Effector memory CD8-positive, alpha-beta T cell (primary cell): ENCODE measurements at places on chromosomes 6 and 20.

- DNase-seq = no peak
Observed at GRCh38 chr6:21935561-21936028, 342.0 kb downstream of the SOX4 start.

- DNase-seq = no peak
Observed at GRCh38 chr6:78867020-78867369, 356 bp upstream of the IRAK1BP1 start.

DNA sequence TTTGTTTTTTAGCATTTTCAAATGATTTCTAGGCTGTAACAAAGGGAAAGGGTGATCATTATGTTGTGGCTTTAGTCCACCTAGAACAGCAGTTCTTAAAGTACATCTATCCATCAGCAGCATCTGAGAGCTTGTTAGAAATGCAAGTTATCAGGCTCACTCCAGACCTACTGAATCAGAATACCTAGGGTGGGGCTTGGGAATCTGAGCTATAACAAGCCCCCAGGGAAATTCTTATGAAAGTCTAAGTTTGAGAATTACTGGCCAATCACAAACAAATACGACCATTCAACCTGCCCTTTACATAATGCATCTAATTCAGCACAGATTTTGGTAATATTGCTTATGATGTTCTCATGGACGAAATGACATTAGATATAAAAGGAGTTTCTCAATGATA is 123.5 kb downstream of the LAMP5 start:
- no peak for DNase-seq

GRCh38 chr6:151357758-151358436 is 33.5 kb downstream of the ZBTB2 start:
- no peak for DNase-seq

DNA sequence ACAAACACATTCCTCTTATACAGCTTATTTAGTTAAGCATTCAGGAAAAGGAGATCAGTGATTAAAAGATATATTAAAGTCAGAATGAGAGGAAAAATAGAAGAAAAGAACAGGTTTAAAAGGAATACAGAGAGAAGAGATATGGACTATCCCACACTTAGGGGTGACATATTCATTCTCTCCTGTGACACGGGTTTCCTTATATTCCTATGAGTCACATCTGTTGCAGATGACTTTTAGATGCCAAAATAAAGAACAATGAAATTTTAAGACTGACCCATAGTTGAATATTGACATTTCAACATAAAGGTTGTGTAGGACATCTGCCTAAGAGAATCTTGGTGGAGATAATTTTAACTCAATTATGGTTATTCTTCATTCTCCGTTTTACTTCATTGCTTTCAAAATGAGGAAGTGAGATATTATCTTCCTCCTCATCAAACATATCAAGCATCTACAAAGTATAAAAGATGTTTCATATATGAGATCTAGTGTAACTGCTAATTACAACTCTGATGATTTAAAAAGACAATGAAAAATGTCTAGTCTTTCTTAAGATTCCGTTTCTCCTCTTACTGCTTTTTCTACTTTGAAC is 1336.7 kb upstream of the CITED2 start:
- DNase-seq = no peak

GRCh38 chr20:62419759-62420158 is 7.6 kb downstream of the RBBP8NL start:
- no peak for DNase-seq

DNA sequence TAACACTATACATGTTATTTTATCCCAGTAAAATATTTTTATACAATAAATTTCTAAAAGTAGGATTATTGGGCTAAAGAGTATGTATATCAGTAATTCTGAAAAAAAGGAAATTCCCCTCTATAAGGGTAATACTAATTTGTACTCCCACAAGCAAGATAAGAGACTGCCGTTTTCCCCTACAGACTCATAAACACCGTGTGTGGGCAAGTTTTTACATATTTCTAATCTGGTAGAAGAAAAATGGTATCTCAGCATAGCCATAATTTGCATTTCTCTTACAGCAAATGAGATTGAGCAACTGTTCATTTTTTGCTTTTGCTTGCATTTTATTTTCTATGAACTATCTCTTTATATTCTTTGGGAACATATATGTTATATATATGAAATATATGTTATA is 26.0 kb upstream of the MYMX start:
- no peak for DNase-seq

DNA sequence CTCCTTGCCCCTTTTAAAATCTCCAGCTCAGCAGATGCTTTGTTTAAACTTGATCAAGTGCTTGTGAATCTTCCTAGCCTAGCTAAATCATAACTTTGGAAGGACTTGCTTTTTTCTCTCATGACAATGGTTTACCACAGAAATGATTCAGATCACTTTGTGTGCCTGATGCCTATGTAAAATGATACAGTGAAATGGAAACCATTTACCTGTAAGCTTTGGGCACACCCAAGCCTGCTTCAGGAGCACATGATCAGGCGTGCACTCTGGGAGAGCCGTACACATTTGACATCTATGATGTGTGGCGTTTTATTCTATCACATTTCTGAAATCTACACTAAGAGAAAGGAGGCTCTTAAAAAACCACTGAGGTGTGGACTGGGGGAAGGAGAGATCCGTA is 41.1 kb downstream of the PTPN1 start:
- DNase-seq = no peak

GRCh38 chr6:73264446-73264845 is 1.4 kb upstream of the KHDC1 start:
- DNase-seq = no peak

- DNase-seq = no peak
Observed at GRCh38 chr6:132648356-132648755, 10.6 kb downstream of the TAAR1 start.

GRCh38 chr20:640674-641515 is 12.1 kb downstream of the SRXN1 start:
- DNase-seq = no peak

DNA sequence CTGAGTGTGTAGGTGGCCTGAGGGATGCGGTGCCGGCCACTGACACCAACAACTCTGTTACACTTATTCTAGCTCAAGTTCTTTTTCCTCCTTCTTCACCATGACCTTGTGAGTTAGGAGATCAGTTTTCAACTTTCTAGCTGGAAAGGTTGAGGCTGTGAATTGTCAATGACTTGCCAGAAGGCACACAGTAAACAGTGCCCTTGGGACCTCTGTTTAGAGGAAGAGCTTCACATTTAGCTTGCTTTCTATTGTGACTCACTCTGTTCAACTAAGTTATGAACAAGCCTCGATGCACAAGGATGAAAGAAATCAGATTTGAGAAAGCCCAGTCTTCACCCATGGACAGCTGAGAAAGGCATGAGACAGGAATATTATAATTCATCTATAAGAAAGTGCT is 455.6 kb downstream of the MAFB start:
- no peak for DNase-seq

DNA sequence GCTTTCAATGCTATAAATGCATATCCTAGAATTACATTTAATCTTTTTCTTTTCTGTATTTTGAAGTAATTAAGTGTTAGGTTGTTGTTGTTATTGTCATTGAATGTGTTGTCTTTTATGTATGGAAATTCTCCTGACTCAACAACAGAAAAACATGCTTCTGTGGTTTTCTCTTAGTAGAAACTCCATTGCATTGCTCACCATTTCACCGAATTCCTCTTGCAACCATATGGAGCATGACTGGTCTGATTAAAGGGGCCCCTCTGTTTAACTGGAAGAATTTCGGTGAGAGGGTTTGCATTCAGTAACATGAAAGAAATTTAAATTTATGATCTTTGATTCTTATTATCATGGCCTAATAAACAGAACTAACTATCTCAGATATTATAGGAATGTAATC is 454.3 kb upstream of the JARID2 start:
- DNase-seq = no peak

GRCh38 chr6:7730784-7731227 is 4.9 kb downstream of the BMP6 start:
- no peak for DNase-seq

- DNase-seq = no peak
Observed at GRCh38 chr6:135170238-135170637, 10.9 kb upstream of the MYB start.

- peak; percentile 56 for DNase-seq
Observed at GRCh38 chr6:158803733-158804143, 15.4 kb downstream of the EZR start.

- no peak for DNase-seq
Observed at GRCh38 chr6:138655828-138656227, 117.7 kb upstream of the CCDC28A start.

- DNase-seq = no peak
Observed at GRCh38 chr20:11882651-11883050, 35.0 kb upstream of the BTBD3 start.

- DNase-seq = no peak
Observed at GRCh38 chr6:168826726-168827585, 386.0 kb downstream of the SMOC2 start.

DNA sequence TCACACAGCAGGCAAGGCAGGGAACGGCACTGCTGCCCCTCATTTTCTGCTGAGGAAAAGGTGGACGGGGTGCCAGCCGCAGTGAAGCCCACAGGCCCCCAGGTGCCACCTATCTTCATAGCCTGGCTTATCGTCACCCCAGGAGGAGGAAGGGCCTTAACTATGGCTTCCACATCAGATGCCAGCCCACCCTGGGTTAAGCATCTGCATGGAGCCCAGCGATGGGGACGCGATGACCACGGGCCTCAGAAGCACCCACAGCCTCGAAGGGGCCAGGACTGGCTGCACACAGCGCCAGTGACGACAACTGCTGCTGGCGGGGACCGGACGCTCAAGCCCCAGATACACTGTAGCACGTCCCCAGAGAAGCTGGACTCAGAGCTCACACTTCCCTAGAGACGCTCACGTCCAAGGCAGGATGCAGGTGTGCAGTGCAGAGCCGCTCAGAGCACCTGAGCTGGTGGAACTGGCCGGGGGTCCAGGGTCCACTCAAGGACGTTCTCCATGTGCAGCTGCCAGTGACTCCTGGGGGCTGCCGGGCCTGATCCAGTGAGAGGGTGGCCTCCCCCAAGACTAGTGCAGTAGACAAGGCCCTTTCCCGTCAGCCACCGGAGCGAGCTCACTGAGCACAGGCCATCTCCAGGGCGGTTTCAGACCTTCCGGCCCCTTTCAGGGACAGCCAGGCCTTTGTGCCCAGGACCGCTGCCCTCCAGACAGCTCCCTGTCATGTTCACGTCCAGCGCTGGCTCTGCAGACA is 83.0 kb downstream of the YTHDF1 start:
- no peak for DNase-seq

- no peak for DNase-seq
Observed at GRCh38 chr20:57013217-57013616, 253.2 kb downstream of the BMP7 start.

DNA sequence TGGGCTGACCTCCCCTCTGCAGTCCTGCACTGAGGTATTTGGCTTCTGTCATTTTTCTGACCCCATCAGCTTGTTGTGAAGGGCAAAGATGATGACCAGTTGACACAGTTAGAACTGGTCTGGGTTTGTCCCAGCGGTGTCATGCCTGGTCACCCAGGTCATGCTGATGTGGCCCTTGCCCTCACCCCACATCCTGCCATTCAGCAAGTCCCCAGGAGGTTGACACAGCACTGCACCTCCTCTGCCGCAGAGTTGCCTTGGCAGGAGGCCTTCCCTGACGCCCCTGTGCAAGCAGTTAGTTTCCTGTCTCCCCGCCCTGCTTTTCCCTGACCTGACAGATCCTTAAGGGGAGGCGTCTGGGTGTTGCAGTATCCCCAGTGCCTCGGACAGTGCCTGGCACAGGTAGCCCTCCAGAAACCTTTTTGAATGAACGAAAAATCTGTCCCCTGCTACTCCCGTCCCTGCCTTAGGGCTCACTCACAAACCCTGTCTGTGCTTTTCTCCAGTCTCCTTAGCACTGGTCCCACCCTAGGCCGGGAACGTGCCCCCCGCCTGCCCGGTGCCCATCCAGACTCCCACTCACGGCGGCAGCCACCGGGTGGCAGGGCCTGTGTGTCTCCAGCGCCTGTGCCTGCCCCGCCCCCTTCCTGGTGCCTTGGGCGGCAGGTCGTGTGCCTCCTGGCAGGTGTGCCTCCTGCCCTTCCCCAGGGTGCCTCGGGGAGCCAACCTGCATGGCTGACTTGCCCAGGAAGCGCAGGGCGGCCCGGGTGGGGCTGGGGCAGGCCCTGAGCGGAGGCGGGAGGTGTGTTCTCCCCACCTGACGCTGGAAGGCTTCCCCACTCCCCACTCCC is 146.3 kb upstream of the RNF24 start:
- no peak for DNase-seq

- no peak for DNase-seq
Observed at GRCh38 chr20:14707865-14708596, 370.6 kb upstream of the FLRT3 start.

GRCh38 chr20:10708351-10709185 is 34.8 kb upstream of the JAG1 start:
- DNase-seq = no peak

- DNase-seq = no peak
Observed at GRCh38 chr20:4951299-4951698, 50.0 kb downstream of the SLC23A2 start.

- no peak for DNase-seq
Observed at GRCh38 chr6:157790548-157791160, 32.4 kb upstream of the SNX9 start.

GRCh38 chr20:57397693-57398108 is 6.5 kb downstream of the RBM38 start:
- DNase-seq = peak; percentile 67

DNA sequence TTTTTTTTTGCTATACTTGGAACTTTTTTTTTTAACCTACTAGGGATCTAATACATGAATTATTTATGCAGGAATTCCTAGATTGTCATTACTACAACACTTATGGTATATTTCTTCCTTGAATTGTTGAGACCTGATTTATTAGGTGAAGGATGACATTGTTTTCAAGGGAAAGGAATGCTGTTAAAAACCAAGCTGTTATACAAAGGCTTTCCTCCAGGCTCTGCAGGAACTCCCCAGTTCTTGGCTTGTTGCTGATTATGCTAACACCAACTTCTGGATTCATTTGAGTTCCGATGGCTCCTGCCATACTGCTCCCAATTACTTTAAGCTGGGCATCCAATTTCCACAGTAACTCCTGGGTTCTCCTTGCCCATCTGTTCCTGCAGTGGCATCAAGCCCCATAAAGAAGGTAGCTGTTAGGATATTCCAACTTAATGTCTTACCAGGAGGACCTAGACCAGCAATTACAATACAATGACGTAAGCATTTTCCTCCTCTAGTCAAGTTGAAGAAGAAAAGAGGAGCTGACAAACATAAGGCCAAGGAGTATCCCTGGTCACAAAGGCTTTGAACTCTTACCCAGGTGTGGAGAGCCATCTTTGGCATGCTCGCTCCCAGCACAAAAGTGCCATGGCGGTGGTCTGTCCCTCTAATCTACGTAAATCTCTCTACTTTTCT is 215.9 kb upstream of the AGPAT4 start:
- DNase-seq = no peak

DNA sequence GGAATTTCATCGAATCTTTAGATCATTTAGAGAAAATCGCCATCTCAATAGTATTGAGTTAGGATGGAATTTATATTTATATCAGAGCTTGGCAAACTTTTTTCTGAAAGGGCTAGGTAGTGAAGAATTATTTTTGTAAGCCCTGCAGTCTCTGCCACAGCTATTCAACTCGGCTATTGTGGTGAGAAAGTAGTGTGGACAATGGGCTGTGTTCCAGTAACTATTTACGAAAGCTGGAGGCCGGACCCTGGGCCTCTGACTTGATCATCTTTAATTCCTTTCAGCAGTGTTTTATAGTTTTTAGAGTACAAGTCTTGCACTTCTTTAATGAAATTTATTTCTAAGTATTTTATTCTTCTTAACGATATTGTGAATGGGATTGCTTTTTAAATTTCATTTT is 201.5 kb downstream of the FARS2 start:
- no peak for DNase-seq
